ENCODE measurements at places on chromosomes 16 and 17. TPM values are rescaled to one million over a fixed set of nuclear protein-coding genes. Genes with fewer than 3 reads are reported as not detected.

C16orf92 gene
- total RNA-seq: not detected

AIPL1 gene
- total RNA-seq: not detected

ZNF423 gene
- total RNA-seq: 11.8 TPM

KCNJ12 gene
- 0.73 TPM for total RNA-seq

PDILT gene
- not detected for total RNA-seq

All from hepatocyte (in vitro differentiated cells).